Cerebellar nuclear complex (tissue), 1 donor: ENCODE measurements at places on chromosomes 5 and 9.

DNA sequence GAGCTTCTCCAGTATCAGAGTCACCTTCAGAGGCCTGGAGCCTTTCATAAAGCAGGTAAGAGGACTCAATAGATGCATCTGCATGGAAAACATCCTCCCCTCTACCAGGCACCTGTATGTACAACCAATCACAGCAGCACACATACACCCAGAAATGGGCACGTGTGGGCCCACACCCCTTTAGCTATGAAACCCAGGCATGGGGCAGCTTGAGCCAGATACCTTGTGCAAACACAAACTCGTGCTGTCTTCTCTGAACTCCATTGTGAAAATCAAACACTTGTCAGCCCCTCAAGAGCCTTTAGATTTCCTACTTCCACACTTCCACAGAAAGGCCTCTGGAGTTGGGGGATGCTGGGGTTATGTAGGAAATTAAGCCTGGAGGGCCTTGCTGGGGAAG lies 1.1 kb upstream of the CSF2 start:
- DNase-seq, result no peak

GRCh38 chr5:64214132-64214531 lies 48.5 kb downstream of the RNF180 start:
- DNase-seq, result no peak

- DNase-seq, result no peak
Measured at GRCh38 chr9:116883676-116884075, 196.6 kb downstream of the TRIM32 start.

DNA sequence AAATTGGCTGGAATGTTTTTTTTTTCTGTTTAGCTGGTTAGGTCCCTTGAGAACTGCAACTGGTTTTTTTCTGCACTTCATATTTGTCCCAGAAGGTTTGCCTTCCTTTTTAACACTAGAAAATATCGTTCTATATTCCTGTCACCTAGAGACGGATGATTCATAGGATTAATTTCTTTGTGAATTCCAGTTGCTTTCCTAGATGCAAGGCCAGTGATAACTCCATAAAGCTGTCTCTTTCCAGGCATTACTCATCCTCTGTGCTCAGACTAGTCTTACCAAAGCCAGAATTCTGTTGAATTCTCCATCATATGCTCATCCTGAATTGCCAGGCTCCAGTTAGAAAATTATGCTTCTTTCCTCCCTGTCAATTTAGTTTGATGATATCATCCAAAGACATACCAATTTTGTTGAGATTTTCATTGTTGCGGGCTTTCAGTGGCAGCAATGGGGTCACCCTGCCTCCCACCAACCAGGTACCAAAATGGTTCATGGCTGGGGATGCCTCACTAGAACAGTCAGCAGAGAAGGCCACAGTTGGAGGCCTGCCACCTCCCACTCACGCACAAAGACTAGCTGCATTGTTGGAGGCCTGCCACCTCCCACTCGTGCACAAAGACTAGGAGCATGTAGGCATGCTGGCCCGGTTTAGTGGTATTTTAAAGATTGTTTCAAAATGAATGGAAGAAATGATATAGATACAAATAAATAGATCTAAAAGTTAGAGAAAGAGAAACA lies 8.5 kb downstream of the BAAT start:
- DNase-seq, result no peak

DNA sequence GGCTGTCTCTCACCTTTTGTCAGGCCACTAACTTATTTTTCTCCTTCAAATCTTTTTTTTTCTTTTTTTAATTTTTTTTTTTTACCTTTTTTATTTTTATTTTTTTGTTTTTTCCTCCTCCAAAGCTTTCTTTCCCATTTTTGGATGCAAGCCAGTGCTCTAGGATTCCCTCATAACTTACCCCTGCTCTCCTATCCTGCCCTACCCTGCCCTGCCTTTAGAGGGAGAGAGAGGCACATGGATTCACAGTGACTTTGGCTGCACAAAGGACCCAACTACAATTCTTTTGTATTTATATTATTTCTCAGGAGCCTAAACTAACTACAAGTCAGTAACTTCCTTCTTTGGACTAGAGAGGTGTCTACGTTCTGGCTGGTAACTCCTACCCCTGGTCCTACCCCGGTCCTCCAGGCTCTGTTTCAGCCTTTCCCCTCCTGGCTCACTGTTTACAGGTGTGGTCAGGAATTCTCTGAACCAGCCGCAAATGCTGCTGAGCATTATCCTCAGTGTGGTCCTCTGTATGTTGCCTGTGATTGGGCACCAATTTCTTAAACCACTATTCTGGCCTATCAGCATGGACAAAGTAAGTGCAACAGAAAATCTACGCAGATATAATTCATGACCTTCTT lies 8.4 kb upstream of the RUSC2 start:
- DNase-seq, result no peak

GRCh38 chr9:27541740-27542139 lies 12.1 kb upstream of the MOB3B start:
- DNase-seq, result no peak

- no peak for DNase-seq
Measured at GRCh38 chr5:168409591-168410458, 76.4 kb upstream of the RARS1 start.

DNA sequence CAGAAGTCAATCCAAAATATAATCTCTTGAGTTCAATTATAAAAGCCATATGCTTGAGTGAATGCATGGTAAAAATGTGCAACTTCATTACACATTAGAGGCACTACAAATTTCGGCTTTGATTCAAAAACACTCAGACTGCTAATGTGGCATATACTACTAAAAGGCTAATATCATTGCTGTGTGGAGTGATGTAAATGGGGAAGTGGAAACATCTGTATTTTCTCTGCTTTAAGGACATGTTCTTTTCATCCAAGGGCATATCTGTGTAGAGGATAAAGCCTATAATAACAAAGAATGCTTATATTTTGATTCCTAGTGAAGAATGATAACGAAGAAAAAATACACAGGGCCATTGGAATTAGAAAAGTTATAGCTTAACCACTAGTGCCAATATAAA lies 643.9 kb upstream of the ZNF608 start:
- no peak for DNase-seq

DNA sequence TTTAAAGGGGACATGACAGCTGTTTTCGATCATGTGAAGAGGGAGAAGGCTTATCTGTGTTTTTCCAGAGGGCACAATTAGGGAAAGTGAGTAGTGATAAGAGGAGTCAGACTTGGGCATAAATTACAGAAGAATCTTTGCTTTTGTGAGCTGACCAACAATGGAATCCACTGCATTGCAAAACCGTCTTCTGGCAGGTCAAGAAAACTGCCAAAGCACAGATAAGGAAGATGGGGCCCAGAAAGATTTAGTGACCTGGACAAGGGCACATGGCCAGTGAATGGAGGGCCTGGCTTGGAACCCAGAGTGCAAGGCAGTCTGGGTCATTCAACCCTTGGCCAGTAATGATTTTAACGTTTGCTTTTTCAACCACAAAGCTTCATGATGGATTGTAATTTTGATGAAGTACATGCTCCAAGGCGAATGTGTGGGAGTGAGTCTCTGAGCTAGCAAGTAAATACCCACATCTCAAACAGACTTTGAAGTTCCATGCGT lies 153.2 kb upstream of the MAST4 start:
- no peak for DNase-seq

GRCh38 chr5:135643881-135644766 lies 65.3 kb upstream of the CXCL14 start:
- no peak for DNase-seq

DNA sequence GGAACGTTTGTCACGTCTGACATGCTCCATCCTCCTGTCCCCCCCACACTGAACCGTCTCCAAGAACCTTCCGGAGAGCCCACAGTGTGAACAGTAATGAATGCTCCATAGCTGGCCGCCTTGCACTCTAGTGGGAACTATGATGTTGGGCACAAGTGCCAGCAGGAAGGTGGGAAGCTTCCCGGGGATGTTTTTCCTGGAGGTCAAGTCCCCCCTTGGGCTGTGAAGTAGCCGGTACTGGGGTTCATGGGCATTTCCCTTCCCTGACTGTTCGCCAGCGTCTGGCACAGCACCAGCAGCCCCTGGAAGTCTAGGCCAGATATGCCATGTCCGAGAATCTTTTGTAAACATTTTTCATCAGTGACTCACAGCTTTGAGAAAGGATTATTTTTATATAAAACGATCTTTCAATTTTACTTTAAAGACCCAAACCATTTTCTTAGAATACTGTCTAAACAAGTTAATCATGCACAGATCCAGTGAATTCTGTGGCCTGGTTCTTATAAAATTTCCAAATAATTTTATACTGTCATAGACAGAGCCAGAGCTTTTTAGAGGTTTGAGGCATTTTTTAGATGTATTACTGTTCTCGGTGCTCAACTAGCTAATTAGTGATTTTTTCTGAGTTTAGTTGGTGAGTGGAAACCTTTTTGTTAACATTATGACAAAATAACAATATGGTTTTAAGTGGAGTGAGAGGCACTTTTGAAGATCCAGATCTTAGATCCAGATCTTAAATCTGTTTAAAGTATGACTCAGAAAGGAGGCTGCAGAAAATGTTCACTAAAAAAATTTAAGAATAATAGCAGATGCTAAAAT lies 11.6 kb downstream of the ABL1 start:
- DNase-seq, result no peak

DNA sequence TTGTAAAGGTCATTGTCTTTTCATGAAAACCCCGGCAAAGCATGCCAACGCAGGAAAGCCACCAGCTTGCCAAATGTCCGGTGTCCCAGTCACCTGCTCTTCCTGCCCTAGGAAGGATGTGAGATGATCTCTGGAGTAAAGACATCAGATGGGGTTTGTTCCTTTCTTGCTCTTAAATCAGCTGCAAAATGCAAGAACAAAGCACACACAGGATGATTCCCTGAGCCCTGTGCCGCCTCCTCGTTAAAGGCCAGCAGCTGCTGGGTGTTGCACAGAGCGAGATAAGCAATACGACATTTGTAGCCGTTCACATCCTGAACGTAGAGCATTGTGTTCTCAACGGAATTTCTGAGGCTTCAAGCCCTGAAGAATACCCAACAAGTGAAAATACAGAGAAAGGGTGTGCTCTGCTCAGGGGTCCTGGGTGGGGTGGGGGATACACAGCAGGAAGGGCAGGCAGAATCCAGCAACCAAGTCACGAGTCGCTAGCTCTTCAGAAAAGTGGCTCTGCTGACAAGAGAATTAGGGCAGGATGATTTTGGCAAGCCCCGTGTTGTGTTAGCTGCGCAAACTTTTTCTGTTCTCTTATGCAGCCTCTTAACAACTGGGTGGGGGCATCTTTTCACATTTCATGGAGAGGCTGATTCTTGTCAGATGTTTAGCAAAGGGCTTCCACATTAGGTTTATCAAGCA lies 229.2 kb upstream of the MAP3K1 start:
- DNase-seq, result no peak

GRCh38 chr9:130672933-130673615 lies 8.7 kb downstream of the PRDM12 start:
- DNase-seq, result no peak

- no peak for DNase-seq
Measured at GRCh38 chr5:36795366-36795765, 81.2 kb upstream of the NIPBL start.

- no peak for DNase-seq
Measured at GRCh38 chr5:44665101-44665701, 143.5 kb upstream of the MRPS30 start.

GRCh38 chr5:38468202-38468673 lies 88.2 kb downstream of the LIFR start:
- DNase-seq, result no peak

GRCh38 chr9:117247266-117247665 lies 167.6 kb downstream of the ASTN2 start:
- no peak for DNase-seq

GRCh38 chr5:4876804-4877203 lies 263.3 kb upstream of the ADAMTS16 start:
- no peak for DNase-seq

GRCh38 chr9:98558575-98558974 lies 150.2 kb downstream of the GABBR2 start:
- no peak for DNase-seq

GRCh38 chr5:168339109-168339771 lies 47.8 kb downstream of the WWC1 start:
- DNase-seq, result no peak

DNA sequence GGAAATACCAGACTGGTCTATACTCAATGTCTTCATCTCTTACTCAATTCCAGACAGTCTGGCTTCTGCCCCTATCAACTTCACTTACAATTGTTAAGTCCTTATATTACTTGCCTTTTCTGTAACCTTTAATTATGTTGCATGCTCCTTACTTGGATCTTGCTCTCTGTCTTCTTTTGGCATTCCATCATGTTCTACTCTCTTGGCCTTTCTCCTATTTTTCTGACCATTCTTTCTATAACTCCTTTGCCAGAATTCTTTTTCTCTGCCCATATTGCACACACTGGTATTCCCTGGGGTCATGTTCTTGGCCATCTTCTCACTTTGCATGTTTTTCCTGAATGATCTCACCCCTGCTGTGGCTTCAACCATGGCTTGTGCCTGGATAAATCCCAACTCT lies 209.8 kb upstream of the ZNF462 start:
- DNase-seq, result no peak

DNA sequence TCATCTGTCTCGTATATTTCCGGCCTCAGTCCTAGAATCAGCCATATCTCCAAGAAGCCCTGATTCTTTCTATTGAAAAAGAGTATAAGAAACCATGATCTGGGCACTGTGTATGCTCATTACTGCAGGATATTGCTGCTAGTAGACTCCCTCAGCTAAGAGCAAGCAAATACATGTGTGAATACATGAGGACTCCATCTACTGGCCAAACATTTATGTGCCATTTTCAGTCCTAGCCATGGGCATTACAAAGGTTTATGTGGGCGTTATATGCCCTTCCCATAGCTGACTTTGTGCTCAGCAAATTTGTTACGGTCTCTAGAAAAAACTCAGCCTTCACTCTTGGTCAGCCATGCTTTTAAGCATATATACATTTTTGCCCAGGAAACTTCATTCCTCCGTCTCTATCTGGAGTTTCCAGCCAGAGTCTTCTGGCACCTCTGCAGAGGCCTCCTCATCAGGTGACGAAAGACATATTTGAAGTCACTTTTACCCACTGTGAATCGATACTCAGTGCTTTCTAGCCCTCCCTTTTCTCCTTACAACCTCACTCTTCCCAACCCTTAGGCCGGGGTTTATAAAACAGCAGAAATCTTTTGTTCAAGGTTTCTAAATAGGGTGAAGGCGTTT lies 1495.6 kb upstream of the CDH6 start:
- no peak for DNase-seq

- no peak for DNase-seq
Measured at GRCh38 chr9:2657427-2657826, 35.8 kb downstream of the VLDLR start.

- no peak for DNase-seq
Measured at GRCh38 chr5:149435015-149435376, 55.9 kb upstream of the IL17B start.

DNA sequence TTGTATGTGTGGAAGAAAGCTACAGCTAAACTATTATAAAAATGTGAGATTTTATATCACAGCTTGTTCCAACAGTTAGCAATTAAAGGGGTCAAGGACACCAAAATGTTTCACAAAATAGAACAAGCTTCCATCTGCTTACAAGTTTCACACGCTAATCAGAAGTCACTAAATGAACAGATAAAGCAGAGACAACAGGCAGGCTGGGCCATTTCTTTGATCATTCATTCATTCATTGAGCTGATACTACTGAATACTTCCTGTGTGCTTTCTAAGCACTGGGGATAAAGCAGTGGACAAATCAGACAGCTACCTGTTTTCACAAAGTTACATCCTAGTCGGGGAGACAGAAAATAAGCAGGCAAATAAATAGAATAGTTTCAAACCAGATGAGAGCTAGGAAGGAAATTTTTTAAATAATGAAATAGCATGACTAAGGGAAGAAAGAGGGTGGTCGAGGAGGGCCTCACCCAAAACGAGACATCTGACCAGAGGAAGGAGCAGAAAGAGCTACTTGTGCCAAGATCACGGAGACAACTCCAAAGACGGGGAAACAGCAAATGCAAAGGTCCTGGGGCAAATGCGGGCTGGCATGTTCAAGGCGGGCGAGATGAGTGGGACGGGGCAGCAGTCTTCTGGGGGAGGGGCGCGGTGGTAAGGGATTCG lies 1.2 kb downstream of the MAPK9 start:
- DNase-seq, result no peak
